ENCODE measurements at places on chromosomes 1 and 21. TPM values are rescaled to one million over a fixed set of nuclear protein-coding genes. Genes with fewer than 3 reads are reported as not detected.

DNA sequence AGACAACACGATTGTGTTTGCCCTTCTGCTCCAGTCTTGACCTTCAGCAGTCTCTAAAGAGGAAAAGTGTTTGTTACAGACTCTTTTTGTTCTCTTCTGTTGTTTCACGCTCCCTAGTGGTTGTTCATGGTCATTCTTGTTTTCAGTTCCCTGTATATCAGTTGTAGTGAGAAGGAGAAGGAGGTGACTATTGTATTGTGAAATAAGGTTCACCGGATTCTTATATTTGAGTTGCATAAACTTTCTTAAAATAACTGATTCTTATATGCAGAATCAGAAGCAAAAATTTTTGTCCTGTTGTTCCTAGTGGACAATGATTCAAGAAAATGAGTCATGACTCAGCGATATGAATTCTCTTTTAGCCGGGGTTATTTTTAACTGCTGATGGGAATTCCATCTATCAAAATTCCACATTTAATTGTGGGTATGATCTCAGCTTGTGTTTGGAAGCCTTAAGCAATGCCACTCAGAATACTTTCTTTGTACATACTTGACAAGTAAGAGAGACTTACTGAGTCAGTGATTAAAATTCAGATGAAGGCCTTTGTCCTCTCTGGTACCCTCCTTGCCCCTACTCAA is 152.2 kb downstream of the CLEC20A start:
- DNase-seq = no peak

- DNase-seq = no peak
These were observed 16.2 kb upstream of the DAB1 start for GRCh38 chr1:57440096-57440495.

DNA sequence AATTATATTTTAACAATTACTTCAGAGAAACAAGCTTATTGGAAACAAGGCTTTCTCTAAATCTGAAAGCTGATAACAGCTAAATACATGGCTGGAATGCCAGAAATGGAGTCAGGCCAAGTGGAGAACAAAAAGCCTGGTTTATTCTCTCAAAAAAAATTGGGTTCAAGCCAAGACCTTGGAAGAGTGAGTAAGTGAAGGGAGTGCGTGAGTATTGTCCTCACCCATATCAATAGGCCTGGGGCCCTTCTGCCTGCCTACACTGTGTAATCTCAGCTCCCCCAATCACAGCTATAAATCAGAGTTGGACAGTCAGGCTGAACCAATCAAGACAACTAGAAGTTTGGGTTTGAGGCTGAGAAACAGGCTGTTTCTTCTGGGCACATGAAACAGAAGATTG is 7.4 kb downstream of the KYAT3 start:
- DNase-seq = peak; percentile 36

DNA sequence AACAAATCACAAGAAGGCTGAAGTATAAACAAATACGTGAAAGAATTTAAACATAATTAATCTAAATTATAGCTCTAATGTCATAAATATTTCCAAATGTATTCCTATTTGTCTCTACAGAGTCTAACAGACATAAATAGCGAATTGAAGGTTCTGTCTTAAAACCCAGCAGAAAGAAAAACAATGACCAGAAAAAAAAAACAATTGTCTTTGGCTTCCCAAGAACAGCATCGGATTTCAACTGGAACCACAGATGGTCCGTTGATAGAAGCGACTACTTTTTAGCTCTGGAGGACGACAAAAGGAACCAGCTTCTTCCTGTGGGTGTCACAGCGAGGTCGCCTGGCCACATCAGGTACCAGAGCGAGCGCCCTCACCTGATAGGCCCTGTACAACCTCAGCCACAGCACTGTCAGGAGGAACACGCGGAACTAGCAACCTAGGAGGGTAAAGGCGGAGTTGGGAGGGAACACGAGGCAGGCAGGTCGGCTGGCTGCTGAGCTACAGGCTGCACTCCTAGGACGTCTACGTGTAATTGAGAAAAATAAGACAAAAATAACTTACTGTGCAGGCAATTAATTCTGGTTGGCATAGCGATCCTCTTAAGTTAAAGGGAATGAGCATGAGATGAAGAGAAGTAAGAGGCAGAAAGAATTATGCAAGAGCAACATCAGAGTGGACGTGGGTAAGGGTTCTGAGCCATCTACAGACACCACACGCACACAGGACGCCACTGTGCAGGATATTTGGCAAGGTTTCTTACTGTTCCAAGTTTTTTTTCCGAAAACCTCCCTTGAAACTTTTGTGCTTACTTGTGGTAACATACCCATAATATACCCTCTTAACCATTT is 16.7 kb upstream of the PRDM15 start:
- DNase-seq = no peak

- DNase-seq = no peak
These were observed 178.9 kb downstream of the PDE4B start for GRCh38 chr1:65971547-65971946.

DNA sequence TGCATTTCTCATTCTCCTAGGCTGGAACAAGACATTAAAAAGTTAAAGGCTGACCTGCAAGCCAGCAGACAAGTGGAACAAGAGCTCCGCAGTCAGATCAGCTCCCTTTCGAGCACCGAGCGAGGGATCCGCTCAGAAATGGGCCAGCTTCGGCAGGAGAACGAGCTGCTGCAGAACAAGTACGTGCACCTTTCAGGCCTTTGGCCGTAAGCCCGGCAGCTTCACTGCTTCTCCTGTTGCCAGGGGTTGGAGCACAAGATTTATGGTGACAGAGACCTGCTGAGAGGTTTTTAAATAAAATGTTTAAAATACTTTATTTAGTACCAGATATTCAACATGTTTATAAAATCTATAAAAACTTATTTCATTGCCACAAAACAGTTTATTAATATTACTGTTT is 53.4 kb downstream of the MACO1 start:
- DNase-seq = no peak

- DNase-seq = no peak
These were observed 649 bp downstream of the PTPN7 start for GRCh38 chr1:202159534-202160371.

GRCh38 chr1:23872421-23872820 is 4.3 kb upstream of the FUCA1 start:
- no peak for DNase-seq

DNA sequence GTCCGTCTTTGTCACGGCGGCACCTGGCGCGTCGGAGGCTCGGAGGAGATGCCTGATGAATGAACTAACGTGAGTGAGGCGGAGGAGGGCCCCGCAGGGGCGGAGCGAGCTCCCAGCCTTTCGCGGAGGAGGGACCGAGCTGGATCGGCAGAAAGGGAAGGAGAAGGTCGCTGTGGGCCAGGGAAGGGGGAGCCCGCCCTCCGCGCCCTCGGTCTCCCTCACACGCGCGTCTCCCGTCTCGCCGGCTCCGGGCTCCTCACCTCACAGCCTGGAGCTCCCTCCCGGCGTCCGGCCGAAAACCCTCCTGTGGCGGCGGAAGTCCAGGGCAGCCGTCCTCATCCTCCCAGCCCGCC is 519 bp downstream of the ZNF496 start:
- peak; percentile 74 for DNase-seq

GRCh38 chr1:41631971-41632370 is 147.5 kb upstream of the EDN2 start:
- no peak for DNase-seq

DNA sequence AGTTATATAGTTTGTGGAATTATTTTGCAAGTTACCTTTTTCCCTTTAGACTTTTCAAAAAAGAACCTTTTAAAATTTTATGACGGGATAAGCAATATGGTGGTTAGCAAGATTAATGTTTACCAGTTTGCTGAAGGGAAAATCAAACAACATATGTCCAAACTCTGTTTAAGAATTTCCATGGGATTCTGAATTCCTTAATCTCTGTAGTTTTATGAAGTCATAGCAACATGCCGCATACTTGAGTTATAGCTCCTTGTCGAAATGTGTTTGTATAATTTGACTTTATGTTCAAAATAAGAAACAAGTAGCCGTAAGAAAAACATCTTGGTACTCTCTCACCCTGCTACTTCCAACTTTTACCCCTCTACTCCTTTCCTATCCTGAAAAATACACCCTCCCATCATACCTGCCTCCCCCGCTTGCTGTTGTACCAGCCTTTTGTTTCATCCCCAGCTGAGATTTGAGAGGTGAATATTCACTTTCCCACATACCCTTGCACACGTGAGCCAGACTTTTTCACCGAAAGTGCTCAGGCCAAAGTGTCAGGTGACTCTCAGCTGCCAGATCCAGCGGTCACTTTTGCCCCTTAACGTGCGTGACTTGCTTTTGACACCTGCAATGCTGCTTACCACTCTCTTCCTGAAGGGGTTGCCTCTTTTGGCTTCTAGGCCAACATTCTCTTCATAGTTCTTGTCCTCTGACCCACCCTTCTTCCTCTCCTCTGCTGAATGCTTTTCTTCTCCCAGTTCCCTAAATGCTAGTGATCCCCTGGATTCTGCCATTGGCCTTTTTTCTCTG is 83.5 kb upstream of the ZNF326 start:
- no peak for DNase-seq

- DNase-seq = no peak
These were observed 224.7 kb downstream of the CAMTA1 start for GRCh38 chr1:7009741-7010525.

DNA sequence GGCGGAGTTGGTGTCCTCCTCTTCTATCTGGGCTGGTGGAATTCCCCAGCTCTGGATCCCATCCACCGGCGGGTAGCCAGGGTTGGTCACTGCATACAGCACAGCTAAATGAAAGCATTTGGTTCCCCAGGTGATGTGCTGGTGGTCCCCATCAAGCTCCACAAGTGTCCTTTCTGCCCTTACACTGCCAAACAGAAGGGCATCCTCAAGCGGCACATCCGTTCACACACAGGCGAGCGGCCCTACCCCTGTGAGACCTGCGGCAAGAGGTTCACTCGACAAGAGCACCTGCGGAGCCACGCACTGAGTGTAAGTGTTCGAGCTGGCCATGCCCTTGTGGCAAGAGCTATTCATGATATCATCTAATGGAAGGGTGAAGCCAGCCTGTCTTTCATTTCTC is 15.9 kb downstream of the ZBTB8B start:
- no peak for DNase-seq

- no peak for DNase-seq
These were observed 23.1 kb upstream of the PTAFR start for GRCh38 chr1:28199328-28200233.

GRCh38 chr1:63262459-63262770 is 60.0 kb upstream of the FOXD3 start:
- no peak for DNase-seq

DNA sequence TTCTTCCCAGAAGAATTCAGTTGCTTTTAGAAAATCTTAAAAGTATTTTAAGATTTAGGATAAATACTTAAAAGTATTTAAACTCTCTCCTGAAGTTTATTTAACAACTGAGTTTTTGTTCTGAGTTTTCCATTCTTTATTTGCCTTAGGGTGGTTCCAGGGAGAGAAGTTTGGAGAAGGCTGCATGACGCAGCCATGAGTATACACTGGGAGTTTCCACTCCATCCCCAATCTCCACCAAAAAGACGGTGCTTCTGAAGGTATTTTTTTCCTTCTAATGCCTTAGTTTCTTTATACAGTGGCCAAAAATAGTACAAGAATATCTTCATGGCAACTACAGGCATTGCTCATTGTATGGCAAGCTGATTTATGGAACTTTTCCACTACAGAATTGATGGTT is 122.7 kb downstream of the ST6GALNAC5 start:
- DNase-seq = no peak

DNA sequence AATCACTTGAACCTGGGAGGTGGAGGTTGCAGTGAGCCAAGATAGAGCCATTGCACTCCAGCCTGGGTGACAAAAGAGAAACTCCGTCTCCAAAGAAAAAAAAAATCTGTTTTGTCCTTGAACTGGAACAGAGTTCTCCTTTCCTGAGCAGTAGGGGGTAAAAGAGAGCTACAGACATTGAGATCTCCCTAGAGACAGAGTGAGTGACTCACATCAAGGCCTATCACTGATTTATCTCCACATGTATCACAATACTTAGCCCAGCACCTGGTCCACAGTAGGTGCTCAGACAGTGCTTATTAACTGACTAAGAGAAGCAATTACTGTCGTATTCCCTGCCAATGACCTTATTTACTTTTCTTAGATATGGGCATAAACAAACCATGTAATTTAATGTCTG is 354.1 kb upstream of the C1orf87 start:
- no peak for DNase-seq

DNA sequence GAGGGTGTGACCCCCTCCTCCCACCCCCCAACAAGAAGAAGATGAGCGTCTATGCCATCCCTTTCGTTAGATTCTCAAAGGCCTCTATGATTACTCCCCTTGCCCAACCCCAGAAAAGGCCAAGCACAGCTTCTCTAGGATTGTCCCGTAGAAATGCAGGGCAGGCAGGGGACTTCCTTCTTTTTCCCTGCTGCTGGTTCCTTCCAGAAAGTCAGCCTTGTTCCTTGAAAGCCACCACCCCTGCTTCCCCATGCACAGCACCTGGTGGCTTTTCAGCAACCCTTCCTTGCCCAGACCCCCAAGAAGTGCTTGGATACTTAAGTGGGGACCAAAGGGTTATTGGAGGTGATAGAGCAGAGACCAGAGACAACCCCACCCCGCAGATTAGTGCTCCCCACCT is 75.1 kb downstream of the ARHGEF10L start:
- DNase-seq = no peak

GRCh38 chr21:42480736-42481135 is 15.3 kb downstream of the RSPH1 start:
- DNase-seq = no peak

GRCh38 chr1:170460414-170461155 is 71.4 kb upstream of the GORAB start:
- no peak for DNase-seq

Gene S100A12
- 2.3 TPM for polyA plus RNA-seq

Gene ZSWIM5
- polyA plus RNA-seq = 7.6 TPM

Gene TAS1R1
- polyA plus RNA-seq = 0.15 TPM

Gene SAMSN1
- 5.5 TPM for polyA plus RNA-seq

Gene HHAT
- polyA plus RNA-seq = 15.6 TPM

Gene DCAF8
- polyA plus RNA-seq = 198 TPM

Gene TDRD5
- polyA plus RNA-seq = 3.0 TPM

Gene SUMO3
- polyA plus RNA-seq = 118 TPM

Gene LRRN2
- 13.4 TPM for polyA plus RNA-seq

Gene RSPH1
- polyA plus RNA-seq = 12.7 TPM

Gene FCER1G
- 12.0 TPM for polyA plus RNA-seq

Gene VASH2
- 28.3 TPM for polyA plus RNA-seq

Gene SVBP
- polyA plus RNA-seq = 69.4 TPM

Gene LCA5L
- 4.9 TPM for polyA plus RNA-seq

Gene FMO1
- 144 TPM for polyA plus RNA-seq

Gene CELA3B
- polyA plus RNA-seq = 0.13 TPM
